ENCODE measurements at places on chromosomes 6 and 20.

DNA sequence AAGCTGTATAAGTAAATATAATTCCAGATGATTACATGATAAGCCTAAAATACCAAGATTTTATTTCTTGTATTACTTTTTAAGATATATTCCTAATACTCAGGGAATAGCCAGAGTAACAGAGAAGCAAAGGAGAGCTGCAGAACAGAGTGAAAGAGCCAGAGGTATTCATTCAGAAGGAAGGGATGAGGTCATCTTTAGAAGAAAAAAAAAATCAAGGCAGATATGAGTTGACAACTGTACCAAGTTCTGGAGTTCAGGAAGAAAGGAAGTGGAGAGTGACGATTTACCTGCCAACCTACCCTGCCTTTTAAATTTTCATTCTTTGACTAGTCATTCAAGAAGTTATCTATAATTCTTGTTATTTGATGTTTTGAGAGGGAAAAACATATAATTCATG lies 28.8 kb upstream of the NHSL1 start:
- DNase-seq, result no peak

DNA sequence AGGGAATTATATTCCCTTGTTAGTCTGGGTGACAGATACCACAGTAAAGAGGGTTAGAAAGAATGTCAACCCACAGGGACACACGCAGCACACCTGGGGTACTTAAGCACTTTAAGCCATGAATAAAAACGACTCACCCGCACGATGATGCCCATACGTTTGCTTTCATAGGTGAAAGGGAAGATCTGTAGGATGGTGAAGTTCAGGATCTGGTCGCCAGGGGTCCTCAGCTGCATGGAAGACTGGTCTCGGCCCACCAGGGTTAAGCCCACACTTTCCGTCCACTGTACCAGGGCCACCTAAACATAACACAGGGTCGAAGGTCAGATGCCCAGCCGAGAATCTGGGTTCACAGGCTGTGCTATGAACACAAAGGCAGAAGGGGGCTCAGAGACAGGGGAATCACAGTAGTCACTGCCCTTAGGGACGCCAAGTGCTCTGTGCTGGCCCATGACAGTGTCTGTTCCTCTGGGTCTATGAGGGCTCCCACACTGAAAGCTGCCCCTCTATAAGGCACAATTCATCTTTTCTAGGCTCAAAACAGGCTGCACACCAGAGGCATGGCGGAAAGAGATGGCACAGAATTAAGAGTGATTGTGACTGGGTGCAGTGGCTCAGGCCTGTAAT lies 96.8 kb upstream of the NFATC2 start:
- peak; percentile 17 for DNase-seq

DNA sequence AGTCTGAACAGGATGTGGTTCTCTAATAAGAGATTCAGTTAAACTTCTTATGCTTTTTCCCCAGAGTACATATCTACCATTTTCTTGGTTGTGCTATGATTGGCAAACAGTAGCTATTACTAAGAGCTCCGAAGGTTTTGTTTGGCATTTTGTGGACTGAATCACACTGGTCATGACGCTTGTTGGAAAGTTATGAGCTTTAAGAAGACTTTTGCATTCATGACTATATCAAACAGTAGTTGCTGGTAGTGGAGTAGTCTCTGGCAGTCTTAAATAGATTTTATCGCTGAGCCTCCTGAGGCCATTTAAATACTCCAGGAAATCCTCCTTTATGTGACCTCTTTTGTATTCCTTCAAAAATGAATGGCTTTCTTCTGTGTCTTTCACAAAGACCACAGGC lies 40.8 kb downstream of the CCDC170 start:
- DNase-seq, result no peak

GRCh38 chr6:73180763-73181619 lies 44.3 kb downstream of the KHDC1L start:
- peak; percentile 51 for DNase-seq

DNA sequence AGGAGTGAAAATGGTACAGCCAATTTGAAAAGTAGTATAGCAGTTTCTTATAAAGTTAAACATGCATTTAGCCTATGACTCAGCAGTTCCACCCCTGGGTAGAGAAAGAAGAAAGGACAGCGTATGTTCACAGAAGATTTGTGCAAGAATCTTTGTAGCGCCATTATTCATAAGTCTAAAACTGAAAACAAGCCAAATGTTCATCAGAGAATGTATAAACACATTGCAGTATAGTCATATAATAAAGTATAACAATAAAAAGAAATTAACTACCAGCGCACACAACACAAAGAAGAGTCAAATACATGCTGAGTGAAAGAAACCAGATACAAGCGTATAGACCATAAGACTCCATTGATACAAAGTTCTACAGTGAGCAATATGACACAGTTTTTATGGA lies 294.0 kb downstream of the SAMD5 start:
- no peak for DNase-seq

Data from DMS153 (cell line).